ENCODE measurements at places on chromosomes 4 and X.
A peak's percentile ranks its signal among the peaks of the same experiment; 100 is the strongest.

DNA sequence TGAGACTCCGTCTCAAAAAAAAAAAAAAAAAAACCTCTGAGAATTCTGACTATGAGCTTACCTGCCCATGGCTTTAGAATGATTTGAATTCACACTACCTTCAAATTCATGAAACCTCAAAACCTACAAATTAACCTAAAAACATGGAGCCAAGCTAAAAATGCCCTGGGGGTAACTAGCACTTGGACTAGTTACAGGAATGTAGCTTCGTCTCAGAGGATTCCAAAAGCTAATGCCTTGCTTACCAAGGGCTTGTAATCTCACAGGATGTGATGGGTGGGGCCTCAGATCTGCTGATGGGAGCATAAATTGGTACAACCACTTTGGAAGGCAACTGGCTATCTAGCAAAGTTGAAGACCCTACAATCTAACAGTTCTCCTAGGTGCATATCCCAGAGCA lies 79.4 kb upstream of the SPRY1 start:
- no peak for DNase-seq

GRCh38 chr4:20615486-20616260 lies 84.6 kb upstream of the PACRGL start:
- DNase-seq: no peak

- no peak for DNase-seq
Observed at GRCh38 chr4:177001271-177002175, 208.8 kb upstream of the VEGFC start.

DNA sequence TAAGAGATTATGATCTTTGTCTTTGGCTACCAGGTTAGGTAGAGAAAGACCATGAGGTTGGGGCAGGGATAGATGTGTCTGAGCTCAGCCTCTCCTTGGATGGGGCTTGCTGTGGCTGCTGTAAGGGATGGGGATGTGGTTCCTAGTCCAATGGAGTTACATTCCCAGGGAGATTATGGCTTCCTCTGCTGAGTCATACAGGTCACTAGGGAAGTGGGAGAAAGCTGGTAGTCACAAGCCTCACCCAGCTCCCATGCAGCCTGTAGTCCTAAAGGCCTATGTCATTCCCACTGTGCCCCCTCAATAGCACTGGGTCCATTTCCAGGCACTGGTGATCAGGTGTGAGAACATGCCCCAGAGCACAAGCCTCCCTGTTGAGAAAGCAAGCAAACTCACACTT lies 70.6 kb upstream of the CENPE start:
- DNase-seq: no peak

DNA sequence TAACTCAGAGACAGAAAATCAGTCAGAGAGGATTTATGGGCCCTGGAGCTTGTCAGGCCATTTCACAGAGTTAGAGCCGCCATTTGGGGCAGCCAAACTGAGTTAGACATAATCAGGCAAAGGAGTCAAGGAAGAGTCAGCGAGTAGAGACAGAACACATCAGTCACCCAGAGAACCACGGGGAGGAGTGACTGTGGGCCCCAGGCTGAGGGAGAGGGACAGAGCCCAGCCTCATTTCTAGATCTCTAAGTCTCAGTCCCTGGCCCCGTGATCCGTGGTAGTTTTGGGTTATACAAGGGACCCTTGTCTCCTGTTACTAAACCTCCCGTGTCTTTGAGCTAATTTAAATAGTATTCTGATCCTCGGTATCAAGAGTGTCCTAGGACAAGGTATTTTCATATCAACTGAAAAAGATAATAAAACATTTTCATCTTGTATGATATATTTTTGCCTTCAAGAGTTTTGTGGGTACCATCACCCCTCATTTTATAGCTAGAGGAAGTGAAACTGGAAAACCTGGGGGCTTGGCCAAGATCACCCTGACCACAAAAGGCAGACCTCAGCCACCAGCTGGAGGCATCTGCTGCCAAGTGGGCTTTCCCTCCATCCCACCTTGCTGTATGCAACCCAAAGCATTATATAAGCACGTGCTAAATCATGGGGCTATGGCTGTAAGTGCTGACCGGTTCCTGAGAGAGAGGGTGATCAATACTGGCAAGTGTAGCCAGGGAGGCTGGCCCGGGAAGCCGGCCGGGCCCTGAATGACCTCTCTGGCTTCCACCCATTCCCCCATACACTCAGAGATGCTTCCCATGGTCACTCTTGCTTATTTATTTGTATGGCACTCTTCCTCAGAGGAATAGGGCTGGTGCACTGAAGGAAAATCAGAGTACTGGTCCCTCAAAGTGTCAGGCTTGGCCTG lies 204.1 kb downstream of the BCOR start:
- DNase-seq: no peak

- no peak for DNase-seq
Observed at GRCh38 chr4:120616-121015, 3.7 kb upstream of the ZNF718 start.

GRCh38 chr4:172806841-172807240 lies 361.8 kb upstream of the GALNT7 start:
- no peak for DNase-seq

- peak; percentile 39 for DNase-seq
Observed at GRCh38 chr4:56757261-56757746, 64.2 kb downstream of the SPINK2 start.

DNA sequence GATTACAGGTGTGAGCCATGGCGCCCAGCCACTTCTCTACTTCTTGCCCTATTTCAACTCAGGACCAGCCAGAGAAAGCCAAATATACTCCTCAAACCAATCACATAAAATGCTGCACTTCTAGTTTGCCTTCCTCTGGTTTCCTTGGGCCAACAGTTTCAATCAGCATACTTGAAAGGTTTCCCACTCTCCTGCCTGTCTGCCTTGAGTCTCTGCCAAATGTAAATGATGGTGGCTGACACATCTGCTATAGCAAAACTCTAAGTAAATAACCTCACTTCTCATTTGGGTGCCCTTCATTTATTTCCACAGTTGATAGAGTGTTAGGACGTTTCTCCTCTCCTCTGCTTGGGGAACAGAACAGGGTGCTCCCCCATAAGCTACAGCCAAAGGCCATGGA lies 36.4 kb upstream of the PPA2 start:
- DNase-seq: no peak

- no peak for DNase-seq
Observed at GRCh38 chr4:7421356-7422150, 13.2 kb downstream of the PSAPL1 start.

GRCh38 chr4:67885762-67886161 lies 2.0 kb upstream of the TMPRSS11D start:
- peak; percentile 3 for DNase-seq
